ENCODE measurements at places on chromosomes 2 and 18.

DNA sequence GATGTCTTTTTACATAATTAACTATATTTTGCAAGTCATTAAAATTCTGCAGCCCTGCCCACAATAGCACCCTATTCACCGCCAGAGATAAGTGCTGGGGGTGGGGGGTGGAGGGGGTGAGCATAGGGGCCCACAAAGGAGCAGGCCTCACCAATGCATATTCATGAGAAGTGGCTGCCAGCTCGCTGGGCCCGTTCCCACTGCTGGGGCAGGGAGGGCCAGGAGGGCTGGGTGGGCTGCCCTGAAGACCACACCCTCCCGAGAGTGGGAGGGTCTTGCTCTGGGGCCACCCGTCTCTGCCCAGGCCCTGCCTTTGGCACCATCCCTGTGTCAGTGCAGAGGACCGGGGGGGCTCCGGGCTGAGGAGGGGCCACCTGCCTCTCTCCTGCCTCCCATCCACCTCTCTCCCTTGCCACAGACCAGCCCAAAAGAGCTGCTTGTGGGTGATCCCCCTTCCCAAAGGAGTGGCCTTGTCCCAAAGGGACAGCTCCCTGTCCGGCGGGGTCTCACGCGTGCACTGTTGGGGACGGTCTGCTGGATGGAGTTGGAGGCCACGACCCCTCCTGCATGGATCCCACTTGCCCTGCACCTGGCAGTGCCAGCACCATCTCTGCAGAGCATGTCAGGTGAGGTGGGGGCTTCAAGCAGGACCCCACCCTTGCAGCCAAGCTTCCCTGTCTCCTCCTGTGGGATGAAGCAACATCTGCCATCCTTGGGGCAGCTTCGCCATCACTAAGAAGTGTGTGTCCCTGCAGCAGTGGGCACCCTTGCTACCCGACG is 138.8 kb upstream of the GPC1 start:
- DNase-seq, result no peak

DNA sequence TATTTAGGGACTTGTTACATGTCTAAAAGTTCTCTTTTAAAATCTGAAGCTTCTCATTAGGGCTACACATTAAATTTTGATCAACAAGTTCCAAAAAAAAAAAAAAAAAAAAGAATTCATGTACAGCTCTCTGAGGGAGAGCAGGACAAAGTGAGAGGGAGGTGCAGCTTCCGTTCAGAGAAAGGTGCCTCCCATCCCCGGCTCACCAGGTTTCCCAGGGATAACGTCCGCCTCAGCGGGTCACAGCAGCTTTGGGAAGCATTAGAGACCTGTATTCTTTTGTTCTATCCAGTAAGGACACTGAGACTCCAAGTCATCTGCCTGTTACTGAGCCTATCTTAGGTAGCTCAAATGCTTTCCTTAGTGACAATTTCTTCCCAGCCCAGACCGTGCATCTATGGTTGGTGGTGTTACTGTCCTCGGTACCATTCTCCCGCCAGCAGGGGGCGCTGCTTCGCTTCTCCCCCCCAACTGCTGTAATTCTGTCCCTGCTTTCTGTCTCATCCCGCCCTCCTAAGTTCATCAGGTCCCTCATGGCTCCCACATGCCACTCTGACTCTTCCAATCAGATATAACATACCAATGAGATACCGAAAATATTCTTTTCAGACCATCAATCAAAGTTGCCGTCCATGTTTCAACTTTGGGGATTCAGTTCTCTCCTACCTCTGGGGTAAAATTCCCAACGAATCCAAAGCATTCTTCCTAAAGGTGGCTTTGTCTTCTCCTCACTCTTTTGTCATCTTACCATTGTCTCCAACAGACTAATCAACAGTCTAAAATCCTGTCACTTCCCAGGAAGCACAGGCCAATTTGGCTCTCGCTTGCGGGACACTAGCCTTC is 466.5 kb downstream of the METTL4 start:
- DNase-seq, result peak; percentile 68

- no peak for DNase-seq
Observed at GRCh38 chr2:8628179-8628865, 53.5 kb upstream of the ID2 start.

GRCh38 chr2:193703411-193703810 is 1508.7 kb upstream of the TMEFF2 start:
- no peak for DNase-seq

- no peak for DNase-seq
Observed at GRCh38 chr2:239805414-239805813, 219.7 kb downstream of the NDUFA10 start.

GRCh38 chr2:150698016-150698661 is 210.7 kb upstream of the RND3 start:
- peak; percentile 7 for DNase-seq

Measured in MCF 10A (cell line).